ENCODE measurements at places on chromosomes 7 and 10. TPM values are rescaled to one million over a fixed set of nuclear protein-coding genes. Genes with fewer than 3 reads are reported as not detected.
A peak's percentile ranks its signal among the peaks of the same experiment; 100 is the strongest.

DNA sequence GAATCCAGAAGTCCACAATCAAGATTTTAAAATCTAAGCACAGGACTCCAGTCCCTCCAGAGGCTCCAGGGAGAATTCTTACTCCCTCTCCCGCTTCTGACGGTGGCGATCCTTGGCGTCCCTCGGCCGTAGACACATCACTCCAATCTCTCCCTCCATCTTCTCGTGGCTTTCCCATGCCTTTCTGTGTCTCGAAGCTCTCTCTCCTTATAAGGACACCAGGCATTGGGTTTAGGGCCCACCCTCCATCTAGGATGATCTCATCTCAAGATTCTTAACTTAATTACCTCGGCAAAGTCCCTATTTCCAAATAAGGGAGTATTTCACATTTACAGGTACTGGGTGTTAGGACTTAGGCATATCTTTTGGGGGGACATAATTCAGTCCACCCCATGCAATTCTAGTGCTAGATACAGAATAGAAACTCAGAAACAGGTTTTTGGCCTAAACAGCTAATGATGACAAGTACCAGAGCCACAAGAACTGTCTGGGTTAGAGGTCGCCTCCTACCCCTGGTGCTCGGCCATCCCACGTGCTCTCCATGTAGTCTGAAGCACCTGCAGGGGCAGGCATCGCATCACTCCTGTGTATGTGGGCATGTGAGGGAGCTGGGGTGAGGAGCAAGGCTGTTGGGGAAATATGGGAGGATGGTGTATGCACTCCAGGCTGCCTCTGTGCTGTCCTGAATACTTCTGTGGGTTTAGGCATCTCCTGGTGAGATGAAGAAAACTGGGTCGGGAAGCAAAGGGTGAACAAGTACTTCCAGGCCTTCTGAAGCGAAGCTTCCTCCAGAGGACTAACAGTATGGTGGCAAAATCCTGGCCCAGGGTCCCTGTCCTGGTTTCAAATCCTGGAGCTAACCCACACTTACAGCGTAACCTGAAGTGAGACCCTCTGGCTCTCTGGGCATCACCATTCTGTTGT lies 298.3 kb upstream of the ZMIZ1 start:
- no peak for DNase-seq

- no peak for DNase-seq
Measured at GRCh38 chr7:127877951-127878350, 153.3 kb downstream of the LRRC4 start.

- DNase-seq, result no peak
Measured at GRCh38 chr7:158001621-158002320, 585.9 kb downstream of the PTPRN2 start.

DNA sequence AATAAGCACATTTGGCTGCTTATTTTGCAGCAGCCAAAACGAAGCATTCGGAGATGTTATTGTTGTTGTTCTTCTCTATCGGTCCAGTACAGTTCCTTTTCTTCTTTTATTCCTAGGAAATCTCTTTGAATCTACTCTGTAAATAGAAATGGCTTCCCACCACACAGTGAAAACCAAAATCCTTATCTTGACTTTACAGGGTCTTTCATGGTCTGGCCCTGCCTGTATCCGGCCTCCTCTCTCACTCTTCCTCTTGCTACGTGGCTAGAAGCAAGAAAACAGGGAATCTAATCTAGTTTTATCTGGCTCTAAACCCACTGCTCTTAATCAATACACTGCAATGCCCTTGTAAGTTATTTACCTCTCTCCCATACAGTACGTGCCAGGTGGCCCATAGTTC lies 926.0 kb upstream of the C7orf33 start:
- peak; percentile 80 for DNase-seq

DNA sequence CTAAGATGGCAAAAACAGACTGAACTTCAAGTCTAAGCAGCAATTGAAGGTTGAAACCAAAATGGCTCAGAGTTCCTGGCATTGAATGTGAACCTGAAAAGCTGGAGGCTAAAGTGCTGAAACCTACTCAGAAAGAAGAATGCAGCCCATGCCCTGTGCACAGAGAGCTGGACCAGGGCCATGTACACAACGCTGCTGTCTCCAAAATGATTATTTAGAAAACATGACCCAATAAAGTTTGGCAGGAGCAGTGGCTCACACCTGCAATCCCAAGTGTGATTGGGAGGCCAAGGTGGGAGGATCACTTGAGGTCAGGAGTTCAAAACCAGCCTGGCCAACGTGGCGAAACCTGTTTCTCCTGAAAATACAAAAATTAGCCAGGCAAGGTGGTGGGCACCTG lies 158.9 kb downstream of the AKR1D1 start:
- no peak for DNase-seq

NUTM2E gene
- total RNA-seq, result 0.06 TPM

TAS2R40 gene
- not detected for total RNA-seq

GRCh38 chr7:22292531-22292930 lies 64.4 kb downstream of the RAPGEF5 start:
- no peak for DNase-seq

All from mucosa of gallbladder (tissue), 1 donor.